Activated T-helper 1 cell treated with Interleukin-2 at 50 U/mL for 16 hours (primary cell): ENCODE measurements at places on chromosomes 6 and 20.

GRCh38 chr20:54645445-54646155, 170.2 kb downstream of the DOK5 start:
- DNase-seq = no peak

DNA sequence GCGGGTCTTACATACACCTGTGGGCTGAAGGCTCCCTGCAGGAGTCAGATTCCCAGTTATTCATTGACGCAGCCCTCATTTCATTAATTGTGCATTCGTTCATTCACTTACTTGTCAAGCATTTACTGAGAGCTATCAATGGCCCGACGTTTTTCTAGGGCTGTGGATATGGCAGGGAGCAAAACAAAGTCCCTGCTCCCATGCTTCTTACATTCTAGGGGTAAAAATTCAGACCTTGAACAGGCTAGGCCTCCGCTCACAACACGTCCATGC, 369 bp upstream of the NSFL1C start:
- DNase-seq = no peak

GRCh38 chr6:108585921-108586536, 25.3 kb downstream of the FOXO3 start:
- DNase-seq = no peak

DNA sequence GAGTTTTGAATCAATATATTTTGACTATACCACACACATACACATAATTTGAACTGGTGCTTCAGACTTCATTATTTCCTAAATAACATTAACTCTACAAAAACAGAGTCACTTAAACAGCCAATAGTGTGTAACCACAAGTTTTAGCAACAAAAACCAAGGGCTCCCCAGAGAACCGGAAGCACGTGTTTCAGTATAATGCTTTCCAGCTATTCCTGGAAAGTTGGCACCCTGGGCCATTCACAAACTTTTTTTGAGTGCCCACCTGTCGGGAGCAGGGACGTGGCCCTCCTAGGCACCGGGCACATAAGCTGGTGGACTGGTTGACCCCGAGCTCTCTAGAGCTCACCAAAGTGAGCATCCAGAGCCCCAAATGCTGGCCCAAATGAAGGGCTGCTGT, 1.9 kb upstream of the SLC35D3 start:
- no peak for DNase-seq

GRCh38 chr6:18053555-18054445, 66.4 kb upstream of the KIF13A start:
- DNase-seq = no peak

- no peak for DNase-seq
Observed at GRCh38 chr6:136323431-136324112, 33.9 kb upstream of the BCLAF1 start.

- no peak for DNase-seq
Observed at GRCh38 chr6:75076009-75076408, 129.8 kb downstream of the COL12A1 start.

DNA sequence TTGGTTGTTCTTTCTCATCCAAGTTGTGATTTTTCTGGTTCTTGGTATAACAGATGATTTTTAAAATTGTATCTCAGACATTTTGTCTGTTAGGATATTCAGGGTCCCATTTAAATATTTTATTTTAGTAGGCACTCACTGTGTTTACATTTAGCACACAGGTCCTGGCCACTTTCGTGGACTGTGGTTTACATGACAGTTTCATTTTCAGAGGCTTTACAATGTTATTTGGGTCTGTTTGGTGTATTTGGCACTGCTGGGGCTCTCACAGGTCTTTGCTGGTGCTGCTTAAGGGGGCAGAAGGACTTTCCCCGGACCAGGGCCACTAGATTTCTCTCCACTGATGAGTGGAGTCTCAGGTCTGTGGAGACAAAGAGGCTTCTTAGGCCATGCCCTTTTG, 75.5 kb upstream of the TGM3 start:
- no peak for DNase-seq

- no peak for DNase-seq
Observed at GRCh38 chr6:108091288-108091687, 16.7 kb upstream of the OSTM1 start.

DNA sequence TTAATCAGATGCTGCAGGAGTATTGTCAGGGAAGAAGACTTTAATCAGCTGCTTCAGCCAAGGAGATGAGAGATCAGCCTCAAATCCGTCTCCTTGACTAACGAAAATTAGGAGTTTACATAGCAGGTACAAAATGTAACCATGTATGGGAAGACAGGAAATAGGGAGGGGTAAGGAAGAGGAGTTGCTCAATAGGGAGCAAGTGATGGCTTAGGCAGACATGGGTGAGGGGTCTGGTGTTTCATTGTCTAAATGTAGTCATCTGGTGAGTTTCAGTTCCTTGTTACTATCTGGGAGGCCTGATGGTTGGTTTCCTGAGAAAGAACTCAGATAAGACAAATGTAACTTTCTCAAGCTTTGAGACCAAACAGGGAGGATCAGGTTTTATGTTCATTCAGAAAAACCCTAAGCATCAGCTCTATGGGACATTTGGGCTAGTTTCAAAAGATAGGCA, 217.3 kb upstream of the SULF2 start:
- DNase-seq = no peak

- DNase-seq = no peak
Observed at GRCh38 chr20:44644667-44645131, 6.8 kb downstream of the ADA start.

GRCh38 chr6:122114717-122115116, 284.7 kb upstream of the HSF2 start:
- DNase-seq = no peak

DNA sequence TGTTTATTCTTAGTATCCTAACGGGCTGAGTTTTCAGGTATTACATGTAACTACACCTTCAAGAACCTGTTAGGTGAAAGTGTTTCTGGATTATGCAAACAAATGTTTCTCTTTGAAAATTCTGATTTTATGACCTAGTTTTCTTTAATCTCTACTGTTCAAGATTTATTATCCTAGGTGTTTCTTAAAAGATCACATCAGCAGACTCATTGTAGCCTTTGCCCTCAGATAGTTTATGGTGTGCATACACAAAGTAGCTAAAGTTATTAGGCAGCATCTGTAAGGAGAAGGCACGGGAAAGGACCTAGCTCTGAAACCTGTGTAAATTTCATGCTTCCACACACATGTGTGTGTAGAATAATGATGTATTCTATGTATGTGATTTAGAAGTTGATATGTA, 21.7 kb downstream of the PANK2 start:
- DNase-seq = no peak

GRCh38 chr20:17530716-17531664, at the start of gene BFSP1:
Gene BFSP1 (minus strand): TSS chr20:17531379. CDS start chr20:17531329, 50 bp downstream.
- peak; percentile 4 for DNase-seq

- DNase-seq = no peak
Observed at GRCh38 chr6:34592208-34592952, 36.3 kb upstream of the SPDEF start.

DNA sequence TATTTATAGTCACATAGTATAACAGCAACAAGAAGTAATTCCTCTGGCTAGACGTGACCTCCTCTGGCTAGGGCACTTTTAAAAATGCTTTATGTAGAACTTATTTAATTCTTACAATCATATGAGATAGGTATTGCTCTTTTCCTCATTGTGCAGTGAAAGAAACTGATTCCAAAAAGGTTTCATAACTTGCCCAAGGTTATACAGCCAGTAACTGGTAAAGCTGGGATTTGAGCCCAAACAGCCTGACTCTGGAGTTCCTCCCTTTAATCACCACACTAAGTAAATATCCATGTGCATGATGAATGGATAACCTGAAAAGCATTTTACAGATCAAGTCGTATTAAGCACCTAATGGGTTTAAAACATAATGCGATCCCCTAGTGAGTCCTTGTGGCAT, 214.6 kb downstream of the PRL start:
- no peak for DNase-seq

- no peak for DNase-seq
Observed at GRCh38 chr6:150753371-150754064, 112.0 kb upstream of the MTHFD1L start.

- DNase-seq = no peak
Observed at GRCh38 chr20:61801857-61802442, 263.7 kb downstream of the TAF4 start.

DNA sequence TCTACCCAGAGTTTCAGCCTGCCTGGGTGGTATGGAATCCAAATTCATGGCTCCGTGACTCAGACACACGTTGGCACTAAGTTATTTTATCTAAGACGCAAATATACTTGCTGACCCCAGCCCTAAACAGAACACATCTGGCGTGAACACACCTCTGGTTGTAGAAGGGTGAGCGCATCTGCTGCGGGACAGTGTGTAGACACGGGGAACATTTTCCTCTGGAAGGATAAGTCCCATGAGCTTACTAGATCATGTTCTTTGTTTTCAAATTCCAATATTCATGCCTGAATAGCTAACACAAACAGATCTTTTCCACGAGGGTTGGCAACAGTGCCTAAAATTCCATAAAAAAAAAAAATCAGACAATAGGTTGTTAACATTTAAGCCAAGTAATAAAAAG, 87.8 kb downstream of the TMEM170B start:
- no peak for DNase-seq

DNA sequence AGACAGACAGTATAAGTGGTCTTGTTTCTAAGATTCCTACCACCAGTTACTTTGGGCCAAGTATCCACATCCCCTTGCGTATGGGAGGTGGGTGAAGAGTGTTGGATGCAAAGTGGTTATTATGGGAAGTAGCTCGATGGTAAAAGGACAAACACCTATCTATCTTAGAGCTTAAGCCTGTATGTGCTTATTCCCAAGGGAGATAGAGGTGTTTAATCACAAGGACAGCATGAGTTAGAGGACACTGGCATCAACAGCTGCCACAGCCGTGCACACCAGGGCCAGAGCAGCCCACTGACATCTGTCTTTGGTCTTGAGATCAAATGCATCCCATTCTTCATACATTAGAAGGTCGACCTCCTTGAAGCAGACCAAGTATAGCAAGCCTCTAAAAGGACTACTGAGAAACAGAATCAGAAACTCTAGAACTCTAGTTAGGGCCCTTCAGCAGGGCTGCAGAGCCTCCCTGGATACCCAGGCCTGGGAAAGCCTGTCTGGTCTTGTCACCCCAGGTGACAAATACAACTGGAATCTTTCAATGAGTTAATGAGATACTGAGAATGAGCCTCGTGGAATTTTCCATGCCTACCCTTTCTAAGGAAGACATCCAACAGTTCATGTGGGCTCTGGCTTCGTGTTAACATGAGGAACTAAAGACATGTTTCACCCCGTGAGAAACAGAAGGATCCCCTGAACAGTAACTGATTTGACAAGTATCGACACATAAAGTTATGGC, 28.7 kb downstream of the TXNDC5 start:
- DNase-seq = no peak

DNA sequence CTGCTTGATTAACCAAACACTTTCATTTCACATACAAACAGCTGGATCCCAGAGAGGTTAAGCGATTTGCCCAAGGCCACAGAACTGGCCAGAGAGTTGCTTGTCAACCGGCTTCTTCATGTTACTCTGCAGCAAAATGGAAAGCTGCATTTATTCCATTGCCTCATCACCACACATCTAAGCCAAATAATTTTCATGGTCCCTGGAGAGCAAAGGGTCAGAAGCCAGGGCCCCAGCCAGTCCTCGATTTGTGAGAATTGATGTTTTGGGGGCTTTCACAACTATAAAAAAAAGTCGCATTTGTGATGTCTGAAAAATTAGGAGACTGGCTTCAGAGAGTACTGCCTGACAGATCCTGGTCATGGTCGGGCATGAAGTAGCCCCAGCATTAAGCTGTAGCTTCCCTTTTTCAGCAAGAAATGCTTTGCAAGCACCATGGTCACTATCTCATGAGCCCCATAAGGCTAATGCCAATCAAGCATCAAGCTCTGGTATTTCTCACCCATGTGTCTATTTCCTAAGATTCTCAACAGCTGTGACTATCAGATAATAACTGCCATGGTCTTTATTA, 95.8 kb downstream of the BANF2 start:
- no peak for DNase-seq

DNA sequence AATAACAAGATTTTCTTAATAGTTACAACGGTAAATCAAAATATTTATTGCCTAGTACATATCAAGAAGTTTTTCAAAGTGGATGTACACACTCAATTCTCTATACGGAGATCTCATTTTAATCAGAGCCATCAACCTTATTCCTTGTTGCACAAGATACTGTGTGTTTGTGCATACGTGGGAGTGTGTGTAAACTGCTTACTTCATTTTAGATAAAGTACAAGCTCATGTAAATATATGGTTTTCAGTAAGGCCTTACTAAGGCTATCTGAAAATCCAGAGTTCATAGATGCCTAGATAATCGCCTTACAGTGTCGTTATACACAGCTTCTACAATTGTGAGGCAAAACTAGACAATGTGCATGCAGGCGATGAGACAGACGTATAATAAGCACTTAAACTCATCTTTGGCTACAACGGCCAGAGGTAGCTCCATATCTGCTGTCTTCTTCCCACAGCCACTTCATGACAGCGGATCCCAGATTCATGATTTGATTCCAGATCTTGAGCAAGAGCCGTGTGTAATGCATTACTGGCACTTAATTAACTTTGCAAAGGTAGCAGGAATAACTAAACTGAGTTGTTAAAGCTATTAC, 2.5 kb downstream of the PERP start:
- DNase-seq = no peak

DNA sequence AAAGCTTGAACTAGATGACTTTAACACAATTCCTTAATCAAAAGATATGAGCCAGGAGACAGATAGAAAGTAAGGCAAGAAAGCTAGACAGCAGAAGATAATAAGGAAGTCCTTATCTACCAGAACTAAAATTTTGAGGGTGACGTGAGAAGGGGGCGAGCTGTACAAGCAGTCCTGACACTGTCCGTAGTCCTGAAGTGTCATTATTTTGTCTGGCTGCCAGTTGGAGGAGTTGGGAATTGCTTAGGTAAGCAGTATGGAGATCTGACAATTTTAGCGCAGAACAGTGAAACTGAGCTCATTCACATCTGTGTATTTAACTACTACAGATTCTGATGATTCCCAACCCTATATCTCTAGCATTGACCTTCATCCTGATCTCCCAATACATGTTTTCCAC, 25.8 kb upstream of the CEP85L start:
- no peak for DNase-seq

GRCh38 chr6:79420054-79420453, 117.2 kb downstream of the LCA5 start:
- no peak for DNase-seq

DNA sequence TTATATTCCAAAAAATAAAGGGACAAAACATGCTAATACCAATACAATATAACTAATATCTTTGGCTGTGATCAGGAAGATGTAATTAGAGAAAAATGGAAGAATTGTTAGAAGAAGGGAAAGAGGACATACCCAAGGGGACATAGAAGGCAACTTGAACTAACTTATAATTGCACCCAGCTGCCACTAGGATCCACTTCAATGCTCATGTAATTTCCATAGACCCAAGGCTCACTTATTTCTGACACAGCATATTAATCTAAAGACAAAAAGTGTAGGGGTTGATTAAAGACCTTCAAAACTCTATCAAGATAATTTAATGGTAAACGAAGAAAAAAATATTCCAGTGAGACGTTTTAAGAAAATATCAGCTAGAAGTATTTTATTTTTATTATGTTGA, 396.0 kb upstream of the ADGRB3 start:
- no peak for DNase-seq

GRCh38 chr6:142935553-142936517, 9.1 kb downstream of the HIVEP2 start:
- DNase-seq = no peak
